Neural crest cell (in vitro differentiated cells): ENCODE measurements at places on chromosomes 1 and 21. TPM values are rescaled to one million over a fixed set of nuclear protein-coding genes. Genes with fewer than 3 reads are reported as not detected.

GRCh38 chr1:246782120-246782900 lies 58.1 kb downstream of the SCCPDH start:
- DNase-seq, result no peak

The TMPRSS3 gene
- not detected in 2 replicates for total RNA-seq

DNA sequence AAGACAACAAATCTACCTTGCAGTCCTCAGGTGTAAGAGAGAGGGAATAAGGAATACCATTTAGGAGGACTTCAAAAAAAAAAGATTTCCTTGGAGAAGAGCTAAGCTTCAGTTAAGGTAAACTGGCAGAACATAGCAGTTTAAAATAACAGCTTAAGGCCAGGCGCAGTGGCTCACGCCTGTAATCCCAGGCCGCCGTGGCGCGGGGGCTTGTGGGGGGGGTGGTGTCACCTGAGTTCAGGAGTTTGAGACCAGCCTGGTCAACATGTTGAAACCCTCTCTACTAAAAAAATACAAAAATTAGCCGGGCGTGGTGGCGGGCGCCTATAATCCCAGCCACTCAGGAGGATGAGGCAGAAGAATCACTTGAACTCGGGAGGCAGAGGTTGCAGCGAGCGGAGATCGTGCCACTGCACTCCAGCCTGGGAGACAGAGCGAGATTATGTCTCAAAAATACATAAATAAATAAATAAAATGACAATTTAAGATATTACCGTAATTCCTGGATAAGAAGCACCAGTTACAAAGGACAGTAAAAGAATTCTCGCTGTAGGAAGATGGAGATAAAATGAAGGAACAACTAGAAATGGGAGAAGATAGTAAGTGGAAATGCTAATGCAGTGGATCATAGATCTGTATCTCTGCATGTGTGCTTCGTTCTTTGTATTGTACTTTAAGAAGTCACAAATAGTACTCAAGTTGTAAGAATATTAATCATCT lies 1140.2 kb downstream of the NCAM2 start:
- DNase-seq, result no peak

- DNase-seq, result no peak
Observed at GRCh38 chr1:20216574-20216973, 30.3 kb upstream of the PLA2G2C start.

DNA sequence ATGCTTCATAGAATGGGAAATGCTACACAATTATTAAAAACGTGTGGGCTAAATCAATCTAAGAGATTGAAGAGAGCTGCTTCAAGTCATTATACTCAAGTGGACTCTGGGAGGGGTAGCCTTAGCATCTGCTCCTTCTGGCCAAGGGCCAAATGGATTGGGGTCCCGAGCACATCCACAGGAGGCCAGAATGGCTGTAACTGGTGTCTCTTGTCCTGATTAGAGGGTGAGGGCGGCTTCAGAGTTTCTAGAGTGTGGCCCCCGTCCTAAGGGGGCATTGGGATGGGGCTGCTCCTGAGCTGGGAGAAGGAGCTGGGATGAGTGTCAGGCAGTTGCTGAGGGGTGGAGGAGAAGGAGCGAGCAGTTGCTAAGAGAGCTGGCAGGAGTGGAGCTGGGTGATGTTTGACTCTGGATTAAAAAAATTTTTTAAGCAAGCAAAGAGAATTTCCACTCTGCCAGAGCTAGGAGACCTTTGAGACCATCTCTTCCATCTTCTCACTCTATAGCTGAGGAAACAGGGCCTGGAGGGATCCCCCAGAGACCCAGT lies 71.3 kb upstream of the TLR5 start:
- DNase-seq, result no peak

GRCh38 chr21:37800456-37801061 lies 115.7 kb downstream of the KCNJ6 start:
- DNase-seq, result no peak

- no peak for DNase-seq
Observed at GRCh38 chr1:6861075-6861724, 75.9 kb downstream of the CAMTA1 start.

The SESN2 gene
- total RNA-seq, result 20.2 and 20.6 TPM in 2 replicates

GRCh38 chr1:33306653-33307493 lies 14.0 kb downstream of the A3GALT2 start:
- DNase-seq, result no peak

- no peak for DNase-seq
Observed at GRCh38 chr1:60697204-60697994, 385.0 kb upstream of the NFIA start.

The AGMAT gene
- total RNA-seq, result 1.2 and 1.4 TPM in 2 replicates

GRCh38 chr1:10001016-10001665 lies 4.1 kb downstream of the RBP7 start:
- no peak for DNase-seq

GRCh38 chr1:98034505-98034904 lies 113.7 kb upstream of the DPYD start:
- no peak for DNase-seq

DNA sequence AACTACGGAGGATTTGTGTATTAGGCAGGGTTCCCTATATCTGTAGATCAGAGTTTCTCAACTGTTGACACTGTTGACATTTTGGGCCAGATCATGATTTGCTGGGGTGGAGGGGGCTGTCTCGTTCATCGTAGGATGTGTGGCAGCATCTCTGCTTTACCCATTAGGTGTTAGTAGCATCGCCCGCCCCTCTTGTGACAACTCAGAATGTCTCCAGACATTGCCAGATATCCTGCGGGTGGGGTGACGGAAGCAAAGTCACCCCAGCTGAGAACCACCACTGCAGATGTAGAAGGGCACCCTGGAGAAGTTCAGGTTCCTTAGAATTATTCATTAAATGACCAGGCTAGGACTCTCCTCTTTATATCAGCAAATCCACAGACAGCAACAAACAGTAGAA lies 125.9 kb downstream of the CLIC6 start:
- DNase-seq, result no peak

The DENND2D gene
- total RNA-seq, result not detected in 2 replicates

- no peak for DNase-seq
Observed at GRCh38 chr1:6960291-6960811, 175.1 kb downstream of the CAMTA1 start.
